ENCODE measurements at places on chromosomes 4 and X.
A peak's percentile ranks its signal among the peaks of the same experiment; 100 is the strongest.

DNA sequence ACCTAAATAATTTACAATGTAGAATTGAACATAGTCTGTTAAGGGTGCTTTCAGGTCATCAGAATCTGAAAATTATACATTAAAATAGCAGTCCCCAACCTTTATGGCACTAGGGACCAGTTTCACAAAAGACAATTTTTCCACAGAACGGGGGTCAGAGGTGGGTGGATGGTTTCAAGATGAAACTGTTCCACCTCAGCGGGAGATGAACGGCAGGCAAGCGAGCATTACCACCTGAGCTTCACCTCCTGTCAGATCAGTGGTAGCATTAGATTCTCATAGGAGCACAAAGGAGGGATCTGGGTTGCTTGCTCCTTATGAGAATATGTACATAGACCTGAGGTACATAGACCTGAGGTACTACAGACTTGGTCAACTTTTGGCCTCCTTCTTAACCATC, 29.0 kb downstream of the LRBA start:
- peaks cover 4% of the 10 kb centered on the region for H3K36me3 ChIP-seq
- H3K27ac ChIP-seq: no peak overlapping the region
- H3K4me1 ChIP-seq: peaks cover 7% of the 10 kb centered on the region

GRCh38 chr4:164876700-164877324, at the start of gene APELA:
APELA (plus strand) TSS chr4:164877178; CDS start chr4:164877332, 154 bp downstream.
- H3K27me3 ChIP-seq: peaks cover 9% of the 10 kb centered on the region
- no peak for DNase-seq
- H3K27ac ChIP-seq: no peak within 1 kb of the TSS
- no peaks in the 10 kb centered on the region for H3K4me1 ChIP-seq

- H3K27ac ChIP-seq: no peak overlapping the region
- no peaks in the 10 kb centered on the region for H3K27me3 ChIP-seq
- no peak for DNase-seq
- no peaks in the 10 kb centered on the region for H3K4me1 ChIP-seq
- H3K36me3 ChIP-seq: no peaks in the 10 kb centered on the region
Observed at GRCh38 chr4:8515316-8516060, 64.7 kb upstream of the GPR78 start.

DNA sequence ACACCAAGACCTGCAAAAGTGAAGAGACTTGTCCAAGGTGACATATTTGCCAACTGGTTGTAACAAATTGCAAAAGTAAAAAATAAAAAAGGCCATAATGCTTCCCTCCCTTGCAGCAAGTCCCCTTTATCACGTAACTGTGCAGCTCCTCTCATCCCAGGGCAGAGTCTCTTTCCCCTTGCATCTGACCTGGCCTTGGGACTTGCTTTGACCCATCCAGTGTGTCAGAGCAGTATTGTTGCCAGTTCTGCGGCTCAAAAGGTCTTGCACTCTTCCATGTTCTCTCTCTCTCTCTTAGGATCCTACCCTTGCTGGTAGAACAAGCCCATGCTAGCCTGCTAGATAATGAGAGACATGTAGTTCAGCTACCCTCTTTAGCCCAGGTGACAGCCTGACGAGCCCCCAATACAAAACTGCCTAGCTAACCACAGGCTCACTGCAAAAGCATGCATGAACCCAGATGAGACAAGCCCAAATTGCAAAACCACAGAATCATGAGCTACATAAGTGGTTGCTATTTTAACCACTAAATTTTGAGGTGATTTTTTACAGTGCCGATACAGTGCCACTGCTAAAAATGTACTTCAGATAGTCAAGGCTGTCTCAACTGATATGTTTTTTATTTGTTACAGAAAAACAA, 289.5 kb upstream of the PPARGC1A start:
- no peak for DNase-seq
- no peak overlapping the region for H3K27ac ChIP-seq
- no peaks in the 10 kb centered on the region for H3K4me1 ChIP-seq
- H3K27me3 ChIP-seq: no peaks in the 10 kb centered on the region

- H3K27me3 ChIP-seq: no peaks in the 10 kb centered on the region
- peaks cover 37% of the 10 kb centered on the region for H3K36me3 ChIP-seq
- no peak overlapping the region for H3K4me3 ChIP-seq
- DNase-seq: no peak
Observed at GRCh38 chr4:39908284-39908683, 69.4 kb downstream of the PDS5A start.

DNA sequence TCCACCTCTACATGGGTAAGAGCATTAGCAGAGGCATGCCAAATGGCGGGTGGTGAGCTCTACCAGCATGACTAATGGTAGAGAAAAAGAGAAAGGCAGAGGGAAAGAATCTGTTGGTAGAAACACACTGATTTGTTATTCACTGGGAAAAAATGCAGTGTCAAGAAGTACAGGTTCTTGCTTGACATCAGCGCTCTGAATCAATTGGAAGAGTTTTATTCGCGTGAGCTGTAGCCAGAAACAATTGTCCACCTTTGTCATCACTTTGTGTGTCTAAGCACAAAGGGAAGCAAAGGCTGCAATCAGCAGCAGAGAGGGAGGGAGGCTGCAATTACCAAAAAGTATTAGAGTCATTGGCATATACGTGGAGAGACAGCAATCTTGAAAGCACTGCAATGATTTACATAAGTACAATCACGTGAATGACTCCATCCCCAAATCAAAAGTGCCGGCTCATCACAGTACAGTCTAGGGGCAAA, 67.7 kb upstream of the HS3ST1 start:
- H3K27ac ChIP-seq: no peak overlapping the region
- H3K27me3 ChIP-seq: peaks cover 4% of the 10 kb centered on the region
- H3K4me3 ChIP-seq: no peak overlapping the region
- peaks cover 7% of the 10 kb centered on the region for H3K4me1 ChIP-seq
- DNase-seq: no peak

DNA sequence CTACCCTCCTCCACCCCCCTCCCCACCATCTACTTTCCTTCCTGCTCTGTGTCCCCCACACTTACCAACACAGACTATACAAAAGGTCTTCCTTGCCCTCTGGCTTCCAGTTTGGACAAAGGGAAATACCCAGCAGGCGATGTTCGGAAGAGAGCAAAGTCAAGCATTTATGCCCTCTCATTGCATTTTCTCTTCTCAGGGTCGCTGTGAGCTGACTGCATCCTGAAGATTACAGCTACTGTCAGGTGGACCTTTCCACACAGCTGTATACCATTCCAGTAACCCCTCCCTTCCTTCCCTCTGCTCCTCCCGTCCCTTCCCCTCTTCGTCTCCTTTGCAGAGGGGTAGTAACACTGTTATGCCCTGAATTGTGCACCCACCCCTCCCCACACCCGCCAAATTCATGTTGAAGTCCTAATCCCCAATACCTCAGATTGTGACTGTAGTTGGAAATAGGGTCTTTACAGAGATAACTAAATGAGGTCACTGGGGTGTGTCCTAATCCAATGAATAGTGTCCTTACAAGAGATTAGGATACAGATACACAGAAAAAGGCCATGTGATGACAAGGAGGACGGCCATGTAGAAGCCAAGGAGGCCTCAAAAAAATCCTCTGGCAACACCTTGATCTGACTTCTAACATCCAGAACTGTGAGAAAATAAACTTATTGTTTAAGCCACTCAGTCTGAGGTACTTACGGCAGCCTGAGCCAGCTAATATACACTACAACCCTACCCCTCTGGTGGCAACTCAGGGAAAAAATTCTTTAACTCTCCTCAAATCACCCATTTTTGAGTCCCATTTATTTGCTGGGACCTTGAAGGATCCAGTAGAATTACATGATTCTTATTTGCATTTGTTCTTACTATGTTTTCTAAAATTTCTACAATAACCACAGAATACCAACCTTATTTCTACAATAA, 11.7 kb downstream of the MORF4L2 start:
- DNase-seq: no peak
- H3K27me3 ChIP-seq: no peaks in the 10 kb centered on the region
- H3K27ac ChIP-seq: no peak overlapping the region
- H3K4me3 ChIP-seq: no peak overlapping the region
- H3K36me3 ChIP-seq: peaks cover 30% of the 10 kb centered on the region

- DNase-seq: no peak
- no peak overlapping the region for H3K27ac ChIP-seq
- no peaks in the 10 kb centered on the region for H3K27me3 ChIP-seq
- H3K4me1 ChIP-seq: no peaks in the 10 kb centered on the region
- H3K36me3 ChIP-seq: no peaks in the 10 kb centered on the region
Observed at GRCh38 chr4:85459736-85460135, 15.2 kb upstream of the ARHGAP24 start.

DNA sequence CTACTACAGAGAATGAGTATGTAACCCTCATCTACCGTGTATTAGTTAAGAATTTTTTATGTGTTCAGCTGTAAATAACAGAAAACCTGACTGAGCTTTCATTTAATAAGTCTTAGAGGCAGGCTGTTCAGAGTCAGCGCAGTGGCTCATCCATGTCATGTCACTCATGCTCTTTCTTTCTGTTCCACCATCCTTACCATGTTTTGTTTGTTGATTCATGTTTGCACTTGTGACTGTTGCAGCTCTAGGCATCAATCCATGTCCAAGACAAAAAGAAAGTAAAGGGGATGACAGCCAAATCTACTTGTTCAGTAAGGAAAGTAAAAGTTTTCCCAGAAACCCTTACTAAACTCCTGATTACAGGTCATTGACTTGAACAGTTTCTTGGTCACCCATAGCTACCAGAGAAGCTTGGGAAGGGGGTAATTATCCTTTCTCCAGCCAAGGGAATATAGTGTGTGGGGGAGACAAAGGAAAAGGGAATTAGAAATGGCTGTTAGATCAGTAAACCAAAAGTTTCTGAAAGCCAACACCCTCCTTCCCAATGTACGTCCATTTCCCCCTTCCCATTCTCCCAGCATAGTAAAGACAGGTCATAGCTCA, 9.0 kb downstream of the ART3 start:
- DNase-seq: no peak
- H3K36me3 ChIP-seq: no peaks in the 10 kb centered on the region
- no peak overlapping the region for H3K4me3 ChIP-seq
- no peak overlapping the region for H3K27ac ChIP-seq
- no peaks in the 10 kb centered on the region for H3K4me1 ChIP-seq
- peaks cover 7% of the 10 kb centered on the region for H3K27me3 ChIP-seq

GRCh38 chrX:153772316-153773217, 8.3 kb upstream of the SRPK3 start:
- peaks cover 2% of the 10 kb centered on the region for H3K4me1 ChIP-seq
- no peak overlapping the region for H3K27ac ChIP-seq
- peak; percentile 5 for DNase-seq
- no peaks in the 10 kb centered on the region for H3K36me3 ChIP-seq

GRCh38 chrX:38262715-38263620, 42.3 kb upstream of the SRPX start:
- DNase-seq: no peak
- no peak overlapping the region for H3K27ac ChIP-seq
- H3K4me3 ChIP-seq: no peak overlapping the region
- H3K4me1 ChIP-seq: no peaks in the 10 kb centered on the region

GRCh38 chr4:83603129-83603528, 67.2 kb downstream of the GPAT3 start:
- DNase-seq: no peak
- no peaks in the 10 kb centered on the region for H3K36me3 ChIP-seq
- no peak overlapping the region for H3K27ac ChIP-seq
- H3K4me1 ChIP-seq: no peaks in the 10 kb centered on the region
- no peaks in the 10 kb centered on the region for H3K27me3 ChIP-seq

- no peak overlapping the region for H3K4me3 ChIP-seq
- no peak overlapping the region for H3K27ac ChIP-seq
- DNase-seq: no peak
Observed at GRCh38 chrX:22662776-22663175, 337.0 kb upstream of the DDX53 start.

GRCh38 chr4:110487873-110488272, 11.9 kb downstream of the ENPEP start:
- H3K4me3 ChIP-seq: no peak overlapping the region
- no peak overlapping the region for H3K27ac ChIP-seq
- H3K36me3 ChIP-seq: no peaks in the 10 kb centered on the region
- H3K4me1 ChIP-seq: no peaks in the 10 kb centered on the region

GRCh38 chr4:69781458-69782418, 21.3 kb upstream of the SULT1B1 start:
- H3K27ac ChIP-seq: peak overlapping the region; percentile 24
- DNase-seq: no peak
- H3K4me1 ChIP-seq: no peaks in the 10 kb centered on the region
- no peak overlapping the region for H3K4me3 ChIP-seq
- no peaks in the 10 kb centered on the region for H3K27me3 ChIP-seq

- H3K27me3 ChIP-seq: peaks cover 3% of the 10 kb centered on the region
- no peak overlapping the region for H3K27ac ChIP-seq
- H3K4me1 ChIP-seq: no peaks in the 10 kb centered on the region
- peak; percentile 35 for DNase-seq
- no peak overlapping the region for H3K4me3 ChIP-seq
Observed at GRCh38 chr4:20395160-20395773, 143.6 kb downstream of the SLIT2 start.

GRCh38 chr4:133045288-133045687, 103.8 kb upstream of the PCDH10 start:
- no peaks in the 10 kb centered on the region for H3K27me3 ChIP-seq
- no peak overlapping the region for H3K27ac ChIP-seq

DNA sequence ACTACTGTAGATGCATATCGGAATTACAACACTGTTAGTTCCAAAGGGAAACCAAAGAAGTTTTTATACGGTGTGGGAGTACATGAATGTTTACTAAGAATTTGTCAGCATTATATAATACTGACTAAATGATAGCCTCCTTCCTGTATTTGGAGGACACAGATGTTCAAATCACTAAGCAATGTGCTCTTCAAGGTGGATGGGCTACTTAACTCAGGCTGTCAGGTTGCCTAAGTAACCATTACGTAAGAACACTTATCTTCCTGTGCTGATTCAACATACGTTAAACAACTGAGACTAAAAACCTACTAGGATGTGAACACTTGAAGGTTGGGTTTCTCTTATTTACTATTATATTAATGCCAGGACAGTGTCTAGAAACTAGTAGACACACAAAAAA, 81.9 kb upstream of the HPGD start:
- DNase-seq: no peak
- no peaks in the 10 kb centered on the region for H3K27me3 ChIP-seq
- no peaks in the 10 kb centered on the region for H3K4me1 ChIP-seq

DNA sequence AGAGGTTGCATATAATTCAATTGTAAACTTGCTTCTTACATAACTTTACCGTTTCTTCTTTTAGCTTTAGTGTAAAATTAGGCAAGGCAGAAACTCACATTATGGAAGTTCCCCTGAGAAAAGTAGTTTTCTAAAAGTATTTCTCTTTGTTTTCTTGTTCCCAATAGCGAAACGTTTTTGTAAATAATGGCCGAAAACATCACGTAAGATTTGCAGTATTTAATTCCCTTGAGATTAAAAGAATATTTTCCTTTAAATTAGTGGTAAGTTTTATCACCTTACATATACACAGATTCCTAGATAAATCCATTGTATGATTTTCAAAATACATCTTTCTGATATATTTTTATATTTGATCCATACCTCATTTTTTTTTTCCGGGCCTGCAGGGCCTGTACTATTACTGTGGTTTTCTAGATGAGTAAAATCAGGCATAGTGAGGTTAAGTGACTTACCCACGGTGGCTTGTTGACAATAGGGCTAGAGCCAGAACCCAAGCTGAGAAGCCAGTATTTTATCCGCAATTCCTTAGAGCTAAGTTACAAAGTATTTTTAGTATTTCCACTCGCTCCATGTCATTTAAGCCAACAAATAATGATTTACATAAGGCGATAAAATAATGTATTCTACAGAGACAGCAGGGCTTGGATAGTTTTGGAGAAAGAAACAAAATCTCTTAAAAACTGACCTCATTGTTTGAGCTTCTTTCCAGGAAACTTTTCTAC, 82.2 kb upstream of the VEGFC start:
- H3K4me1 ChIP-seq: no peaks in the 10 kb centered on the region
- no peaks in the 10 kb centered on the region for H3K36me3 ChIP-seq
- no peak for DNase-seq
- no peak overlapping the region for H3K4me3 ChIP-seq
- no peaks in the 10 kb centered on the region for H3K27me3 ChIP-seq

All from activated naive CD4-positive, alpha-beta T cell treated with anti-CD3 and anti-CD28 coated beads, Interleukin-2, amount 10 ng/mL, durations not matched to agents 7 days and 5 days (primary cell).